Fibroblast of skin of right quadriceps (primary cell): ENCODE measurements at places on chromosomes 1 and 21.

DNA sequence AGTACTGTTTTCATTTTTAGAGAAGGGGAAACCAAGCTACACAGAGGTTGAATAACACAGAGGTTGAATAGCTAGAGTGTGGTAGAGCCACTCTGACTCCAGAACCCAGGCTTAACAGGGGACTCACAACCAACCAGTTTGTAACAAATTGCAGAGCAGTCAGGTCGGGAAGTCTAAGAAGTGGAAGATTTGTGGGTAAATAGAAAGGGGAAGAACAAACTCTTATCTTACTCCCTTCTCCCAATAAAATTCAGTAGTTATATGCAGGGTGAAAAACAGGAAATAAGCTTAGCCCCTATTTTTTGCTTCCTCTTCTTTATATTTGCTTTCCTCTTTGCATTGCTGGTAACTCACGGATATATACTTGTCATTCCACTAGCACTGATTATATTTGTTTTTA lies 23.2 kb downstream of the CDC42 start:
- no peak for DNase-seq

GRCh38 chr1:16677552-16678431 lies 11.0 kb upstream of the RNU1-3 start:
- DNase-seq = peak; percentile 62

GRCh38 chr1:8597455-8597854 lies 220.0 kb downstream of the RERE start:
- DNase-seq = peak; percentile 54

- no peak for DNase-seq
These were observed 340.1 kb downstream of the SETD4 start for GRCh38 chr21:35720208-35720731.

DNA sequence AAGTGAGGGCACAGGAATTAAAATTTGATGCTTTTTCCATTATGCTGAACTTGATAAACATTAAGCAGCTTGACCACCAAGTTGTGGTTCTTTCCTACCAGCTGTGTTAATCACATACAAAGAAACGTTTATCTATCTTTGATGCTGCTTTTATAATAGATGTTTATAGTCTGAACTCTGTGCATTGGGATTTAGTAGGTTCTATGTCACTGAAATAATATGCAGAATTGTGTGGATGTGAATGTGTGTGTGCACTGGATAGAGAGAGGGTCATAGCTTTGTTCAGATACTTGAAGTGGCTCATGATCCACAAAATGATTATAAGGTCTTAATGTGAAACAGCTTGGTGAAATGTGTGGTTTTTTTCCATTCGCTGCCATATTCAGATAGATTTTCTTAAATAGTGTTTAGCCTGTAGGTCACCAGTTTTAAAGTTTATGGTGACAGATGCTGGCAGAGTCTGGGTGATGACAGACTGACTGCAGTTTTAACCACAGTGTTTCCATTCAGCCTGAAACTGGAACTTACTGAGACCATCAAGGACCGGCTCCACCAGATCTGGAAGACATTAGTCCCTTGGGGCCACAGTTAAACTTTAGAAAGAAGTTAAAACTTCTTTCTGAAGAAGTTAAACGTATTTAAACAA lies 10.2 kb downstream of the DDI2 start:
- DNase-seq = peak; percentile 70

GRCh38 chr1:10628685-10629084 lies 153.9 kb downstream of the PEX14 start:
- no peak for DNase-seq

- DNase-seq = no peak
These were observed 87.4 kb downstream of the UBR4 start for GRCh38 chr1:19122668-19123067.

DNA sequence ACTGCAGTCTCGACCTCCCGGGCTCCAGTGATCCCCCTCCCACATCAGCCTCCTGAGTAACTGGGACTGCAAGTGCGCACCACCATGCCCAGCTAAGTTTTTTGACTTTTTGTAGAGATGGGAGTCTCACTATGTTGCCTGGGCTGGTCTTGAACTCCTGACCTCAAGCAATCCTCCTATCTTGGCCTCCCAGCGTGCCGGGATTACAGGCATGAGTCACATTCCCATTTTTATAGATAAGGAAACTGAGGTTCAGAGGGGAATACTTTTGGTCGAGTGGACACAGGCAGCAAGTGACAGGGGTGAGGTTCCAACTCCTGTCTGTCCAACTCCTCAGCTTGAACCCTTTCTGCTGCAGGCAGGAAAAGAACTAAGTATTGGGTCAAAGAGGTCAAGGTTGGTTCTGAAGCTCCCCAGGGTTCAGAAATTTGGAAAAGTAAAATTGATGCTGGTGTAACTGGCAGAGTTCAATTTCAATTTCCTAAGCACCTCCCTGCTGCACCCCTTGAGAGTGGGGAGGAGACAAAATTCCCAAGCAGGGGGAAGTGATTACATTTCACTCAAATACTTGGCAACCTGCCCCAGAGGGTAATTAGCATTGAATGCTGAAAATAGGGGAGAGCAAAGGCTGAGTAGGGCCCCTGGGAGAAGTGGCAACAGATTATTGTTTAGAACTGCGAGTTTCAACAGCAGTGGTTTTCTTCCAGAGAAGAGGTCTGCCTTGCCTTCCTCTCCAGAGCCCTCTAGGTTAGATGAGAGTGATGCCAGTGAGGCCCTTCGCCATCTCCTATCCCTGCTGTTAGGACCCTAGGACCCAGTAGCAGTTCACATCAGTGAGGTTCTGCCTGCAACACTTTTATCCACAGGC lies 17.5 kb upstream of the ALPL start:
- peak; percentile 80 for DNase-seq

- peak; percentile 95 for DNase-seq
These were observed 5.0 kb downstream of the PRELP start for GRCh38 chr1:203480525-203481084.

- peak; percentile 98 for DNase-seq
These were observed 59.9 kb downstream of the WARS2 start for GRCh38 chr1:119080586-119080985.

GRCh38 chr21:25862112-25862511 lies 127.3 kb downstream of the GABPA start:
- no peak for DNase-seq

DNA sequence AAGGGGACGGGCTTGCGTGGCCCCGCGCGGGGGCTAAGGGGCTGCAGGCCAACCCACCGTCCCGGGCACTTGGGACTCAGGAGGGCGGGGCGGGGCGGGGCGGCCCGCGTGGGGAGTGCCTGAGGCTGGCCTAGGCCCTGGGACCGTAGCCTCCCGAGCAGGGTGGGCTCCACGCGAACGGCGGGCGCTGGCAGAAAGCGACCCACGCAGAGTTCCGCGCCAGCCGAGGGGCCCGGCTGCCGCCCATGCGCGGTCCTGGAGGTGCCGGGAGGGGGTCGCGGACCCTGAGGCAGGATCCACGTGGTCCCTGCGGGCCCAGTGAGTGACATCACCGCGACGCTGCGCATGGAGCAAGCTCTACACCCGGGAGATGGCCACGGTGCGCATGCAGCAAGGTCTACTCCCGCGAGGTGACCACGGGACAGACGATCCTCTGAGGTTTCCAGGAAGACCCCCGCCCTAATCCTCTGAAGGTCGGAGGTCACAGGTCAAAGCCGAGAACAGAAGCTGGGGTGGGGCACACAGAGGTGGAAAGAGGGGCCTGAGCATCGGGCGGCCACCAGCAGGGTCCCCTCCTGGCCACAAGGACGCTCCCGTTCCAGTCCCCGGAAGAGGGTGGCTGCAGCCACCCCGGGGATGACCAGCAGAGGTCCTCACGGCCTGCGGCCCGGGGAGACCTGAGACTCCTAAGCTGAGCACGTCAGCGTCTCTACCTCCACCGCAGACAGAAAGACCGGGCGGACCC lies 13.5 kb upstream of the SLC19A1 start:
- DNase-seq = peak; percentile 81

DNA sequence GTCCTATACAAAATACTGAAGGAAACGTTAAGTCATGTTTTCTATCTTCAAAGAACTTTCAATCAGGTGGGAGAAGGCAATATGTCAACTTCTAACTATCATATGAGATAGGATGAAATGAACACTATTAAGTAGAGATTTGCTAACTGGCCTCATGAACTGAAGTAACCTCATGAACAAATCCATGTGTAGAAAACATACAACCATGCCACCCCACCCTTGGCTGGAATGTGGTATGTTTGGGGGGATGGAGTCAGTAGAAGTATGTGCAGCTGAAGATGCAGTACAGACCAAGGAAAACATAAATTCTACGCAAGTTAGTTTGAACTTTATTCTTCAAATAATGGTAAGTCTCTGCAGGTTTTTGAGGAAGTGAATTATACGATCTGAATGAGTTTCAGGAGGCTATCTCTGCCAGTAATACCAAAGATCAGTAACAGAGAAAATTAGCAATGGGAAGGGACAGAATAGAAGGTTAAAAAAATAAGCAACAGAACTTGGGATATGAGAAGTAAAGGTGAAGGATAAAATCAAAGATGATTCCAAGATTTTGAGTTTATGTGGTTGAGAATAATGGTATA lies 4.5 kb downstream of the TRMT1L start:
- DNase-seq = peak; percentile 56

- DNase-seq = no peak
These were observed 244.4 kb downstream of the FOXD2 start for GRCh38 chr1:47682198-47682597.

GRCh38 chr1:17097787-17098186 lies 21.5 kb downstream of the PADI2 start:
- DNase-seq = no peak

- peak; percentile 16 for DNase-seq
These were observed 7.5 kb downstream of the MX2 start for GRCh38 chr21:41369105-41369919.

- peak; percentile 9 for DNase-seq
These were observed 205.3 kb downstream of the DAB1 start for GRCh38 chr1:57218487-57219079.

DNA sequence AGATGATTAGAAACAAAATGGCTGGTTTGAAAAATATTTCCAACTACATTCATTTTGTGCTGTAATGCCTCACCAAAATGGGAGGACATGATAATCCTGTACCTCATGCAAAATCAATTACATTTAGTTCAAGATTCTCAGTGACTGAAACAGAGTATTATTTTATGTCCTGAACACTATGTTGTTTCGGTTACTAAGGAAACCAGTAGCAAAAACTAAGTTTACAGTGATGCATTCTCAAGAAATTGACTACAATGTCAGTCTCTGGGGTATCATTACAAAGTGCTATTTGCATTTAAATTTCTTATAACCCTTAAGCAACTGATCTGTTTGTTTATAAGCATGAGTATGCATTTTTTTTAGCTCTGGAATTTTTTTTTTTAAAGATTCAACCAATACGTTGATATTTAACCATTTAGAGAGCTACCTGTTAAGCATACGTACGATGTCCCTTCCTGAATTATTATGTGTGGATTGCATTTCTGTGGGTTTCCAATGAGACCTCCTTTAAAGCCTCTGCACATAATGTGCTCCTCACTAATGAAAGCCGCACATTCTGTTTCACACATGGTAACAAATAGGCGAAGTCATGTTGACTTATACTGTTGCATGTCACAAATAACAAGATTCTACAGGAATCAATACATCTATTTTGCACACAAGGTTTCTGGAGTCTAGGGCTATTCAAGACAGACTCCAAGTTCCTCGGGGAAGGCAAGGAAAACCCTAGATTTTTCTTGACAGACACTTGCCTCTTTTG lies 1035.7 kb downstream of the ADGRL2 start:
- peak; percentile 44 for DNase-seq

DNA sequence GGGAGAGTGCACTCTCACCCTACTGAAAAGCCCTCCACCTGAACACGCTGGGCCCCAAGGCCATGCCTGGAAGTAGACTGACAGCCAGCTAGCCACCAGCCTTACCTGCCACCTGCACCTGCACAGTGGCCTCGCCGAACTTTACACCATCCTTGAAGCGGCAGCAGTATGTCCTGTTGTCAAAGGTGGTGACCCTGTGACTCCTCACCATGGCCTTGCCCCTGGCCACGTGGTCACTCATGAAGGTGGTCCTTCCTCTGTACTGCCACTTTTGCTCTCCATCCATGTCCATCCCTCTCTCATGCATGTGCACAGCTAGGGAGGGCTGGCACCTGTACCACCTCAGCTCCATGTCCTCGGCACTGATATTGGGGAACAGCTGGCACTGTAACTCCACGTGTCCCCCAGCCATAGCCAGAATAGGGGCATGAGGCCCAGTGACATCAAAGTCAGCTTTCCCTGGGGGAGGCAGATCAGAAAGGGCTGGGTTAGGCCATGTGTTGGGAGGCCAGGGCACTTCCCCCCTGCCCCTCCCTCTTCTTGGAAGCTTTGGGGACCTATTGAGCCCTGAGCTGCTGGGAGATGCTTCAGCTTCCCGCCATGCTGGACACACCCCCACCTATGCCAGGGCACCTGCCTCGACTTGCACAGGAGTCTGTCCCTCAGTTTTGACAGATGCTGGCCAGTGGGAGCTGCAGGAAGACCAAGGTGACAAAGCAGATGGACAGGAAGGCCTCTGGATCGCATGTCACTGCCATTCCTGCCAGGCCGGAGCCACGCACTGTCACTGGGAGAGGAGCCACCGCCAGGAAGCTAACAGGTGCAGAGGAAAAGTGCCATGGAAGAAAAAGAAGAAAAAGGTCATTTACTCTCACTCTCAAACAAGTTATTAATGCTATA lies 24.6 kb downstream of the RNF187 start:
- no peak for DNase-seq

- peak; percentile 37 for DNase-seq
These were observed 52.0 kb downstream of the OLIG1 start for GRCh38 chr21:33121715-33122475.

- no peak for DNase-seq
These were observed 12.4 kb upstream of the CCN1 start for GRCh38 chr1:85568151-85568550.

GRCh38 chr1:221698579-221699349 lies 43.1 kb downstream of the DUSP10 start:
- no peak for DNase-seq

- no peak for DNase-seq
These were observed 15.7 kb downstream of the TCEA3 start for GRCh38 chr1:23408797-23409290.

GRCh38 chr1:203340112-203340790 lies 10.7 kb downstream of the FMOD start:
- DNase-seq = peak; percentile 77

GRCh38 chr1:42822800-42823392 lies 5.7 kb upstream of the SVBP start:
- DNase-seq = peak; percentile 82

- no peak for DNase-seq
These were observed 52.8 kb downstream of the EDN2 start for GRCh38 chr1:41431490-41432350.

- no peak for DNase-seq
These were observed 6.2 kb upstream of the TEX35 start for GRCh38 chr1:178506669-178507068.
